ENCODE measurements at places on chromosomes 1 and 21. TPM values are rescaled to one million over a fixed set of nuclear protein-coding genes. Genes with fewer than 3 reads are reported as not detected.

CLCA1 gene
- total RNA-seq = not detected

PGLYRP4 gene
- total RNA-seq = not detected

HMGCS2 gene
- total RNA-seq = not detected

PCSK9 gene
- 2.3 TPM for total RNA-seq

PTGER3 gene
- not detected for total RNA-seq

CHIA gene
- total RNA-seq = not detected

PEA15 gene
- total RNA-seq = 201 TPM

MRPL39 gene
- total RNA-seq = 33.2 TPM

DNAI4 gene
- 0.94 TPM for total RNA-seq

APCS gene
- total RNA-seq = 0.08 TPM

MEX3A gene
- 0.76 TPM for total RNA-seq

CELA2B gene
- total RNA-seq = not detected

ZNF691 gene
- 8.2 TPM for total RNA-seq

MAP3K21 gene
- 7.3 TPM for total RNA-seq

C1QA gene
- total RNA-seq = not detected

SLC5A9 gene
- 0.07 TPM for total RNA-seq

RIMKLA gene
- 0.98 TPM for total RNA-seq

CD101 gene
- 0.14 TPM for total RNA-seq

TRIM46 gene
- 2.9 TPM for total RNA-seq

KPNA6 gene
- 18.2 TPM for total RNA-seq

TRABD2B gene
- total RNA-seq = 4.7 TPM

EPS15 gene
- total RNA-seq = 10.5 TPM

GJB4 gene
- total RNA-seq = 0.11 TPM

SLC44A3 gene
- total RNA-seq = 1.8 TPM

MAB21L3 gene
- total RNA-seq = not detected

AMY1B gene
- total RNA-seq = not detected

RBM15 gene
- total RNA-seq = 6.7 TPM

PCP4L1 gene
- not detected for total RNA-seq

RIMS3 gene
- 1.3 TPM for total RNA-seq

EGLN1 gene
- 81.6 TPM for total RNA-seq

GBP6 gene
- total RNA-seq = not detected

C4BPA gene
- 0.67 TPM for total RNA-seq

MATN1 gene
- total RNA-seq = 0.08 TPM

APOBEC4 gene
- total RNA-seq = not detected

MTMR11 gene
- 5.8 TPM for total RNA-seq

OR2L2 gene
- total RNA-seq = not detected

LDLRAD1 gene
- not detected for total RNA-seq

Data from A549 treated with dexamethasone at 1 μM for 4 hours (cell line).